Stimulated activated CD4-positive, alpha-beta T cell treated with anti-CD3 and anti-CD28 coated beads, TNF-alpha, amount 100 ng/mL, for 48 hours (primary cell): ENCODE measurements at places on chromosomes 4 and X.

- DNase-seq = no peak
These were observed 41.0 kb downstream of the UGT2B28 start for GRCh38 chr4:69321153-69321729.

DNA sequence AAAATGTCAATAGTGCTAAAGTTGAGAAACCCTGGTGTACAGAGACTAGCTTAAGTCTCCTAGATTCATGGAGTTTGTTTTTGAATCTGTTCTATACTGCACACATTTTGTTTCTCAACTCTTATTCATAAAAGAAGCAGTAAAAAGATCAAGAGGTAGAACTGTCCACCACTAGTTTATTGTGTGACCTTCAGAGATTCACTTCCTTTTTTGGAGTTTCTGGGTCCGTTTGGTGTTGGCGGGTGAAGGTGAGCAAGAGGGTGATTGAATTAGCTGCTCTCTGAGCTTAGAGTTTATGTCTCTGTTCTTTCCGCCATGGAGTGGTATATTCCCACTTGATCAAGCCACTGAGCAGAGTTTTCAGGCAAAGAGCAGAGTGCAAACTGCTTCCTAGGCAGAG is 21.4 kb upstream of the PLAC1 start:
- no peak for DNase-seq

DNA sequence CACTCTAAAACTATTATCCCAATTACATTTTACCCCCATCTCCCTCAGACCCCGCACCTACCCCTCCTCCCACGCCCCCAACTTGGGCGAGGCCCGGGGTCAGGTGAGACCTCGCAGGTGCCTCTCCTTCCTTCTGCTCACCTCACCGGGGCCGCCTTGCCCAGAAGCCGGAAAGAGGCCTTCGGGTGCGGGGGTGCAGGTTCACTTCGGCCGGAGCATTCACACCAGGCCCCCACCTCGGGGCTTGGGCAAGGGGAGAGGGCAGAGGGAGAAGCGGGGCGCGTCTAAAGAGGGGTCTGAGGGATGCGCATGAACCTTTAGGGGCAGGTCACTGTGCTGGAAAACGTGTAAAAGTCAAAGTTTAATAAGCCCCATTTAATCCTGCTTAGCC is 427 bp downstream of the ZNF182 start:
- no peak for DNase-seq

DNA sequence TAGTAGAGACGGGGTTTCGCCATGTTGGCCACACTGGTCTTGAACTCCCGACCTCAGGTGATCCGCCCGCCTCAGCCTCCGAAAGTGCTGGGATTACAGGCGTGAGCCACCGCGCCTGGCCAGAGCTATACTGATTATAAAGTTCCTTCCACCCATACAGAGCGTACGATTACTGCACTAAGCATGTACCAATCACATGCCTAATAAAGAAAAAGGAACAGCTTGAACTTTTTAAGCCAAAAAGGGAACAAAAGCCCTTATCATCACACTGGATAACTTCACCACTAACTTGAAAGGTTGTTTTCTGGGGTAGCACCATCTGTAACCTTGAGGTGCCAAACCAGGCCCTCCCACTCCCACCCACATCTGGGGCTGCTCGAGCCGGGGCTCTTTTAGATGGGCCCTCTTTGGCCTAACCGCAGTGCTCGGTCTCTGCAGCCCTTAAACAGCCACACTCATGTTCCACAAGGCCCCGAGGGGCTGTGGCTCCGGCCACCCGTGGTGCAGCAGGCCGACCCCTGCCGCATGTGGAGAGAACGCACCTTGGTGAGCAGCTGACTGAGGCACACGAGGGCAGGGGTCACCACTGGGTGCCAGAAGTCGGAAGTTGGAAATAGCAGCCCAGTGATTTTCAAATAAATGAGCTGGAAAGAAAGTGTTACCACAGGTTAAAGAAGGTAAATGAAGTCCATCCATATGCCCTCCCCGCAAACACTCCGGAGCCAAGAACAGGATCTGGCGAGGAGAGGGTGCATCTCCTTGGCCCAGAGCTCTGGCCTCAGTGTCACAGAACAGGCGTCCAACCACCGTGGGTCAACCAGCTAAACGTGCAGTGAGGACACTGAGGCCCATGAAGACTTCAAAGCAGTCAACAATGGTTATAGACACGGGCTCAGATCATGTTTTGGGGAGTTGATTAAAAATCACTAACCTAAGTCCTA is 18.4 kb downstream of the NOP14 start:
- no peak for DNase-seq
